Fibroblast of the aortic adventitia (primary cell): ENCODE measurements at places on chromosomes 3 and 15. TPM values are rescaled to one million over a fixed set of nuclear protein-coding genes. Genes with fewer than 3 reads are reported as not detected.

Gene CAPN3
- total RNA-seq, result 1.6 and 2.5 TPM in 2 replicates

Gene OR5H14
- total RNA-seq, result not detected in 2 replicates

Gene IL16
- 0.65 and 1.4 TPM in 2 replicates for total RNA-seq

Gene KCNAB1
- total RNA-seq, result 3.3 and 9.2 TPM in 2 replicates
